Tracheal epithelial cell (primary cell): ENCODE measurements at places on chromosomes 3 and 15. TPM values are rescaled to one million over a fixed set of nuclear protein-coding genes. Genes with fewer than 3 reads are reported as not detected.

LMAN1L gene
- 0.21 TPM in 1 of 2 replicates, not detected in the other for total RNA-seq

MOBP gene
- not detected in 2 replicates for total RNA-seq

ABCC5 gene
- total RNA-seq: 14.7 and 18.3 TPM in 2 replicates

RETNLB gene
- not detected in 2 replicates for total RNA-seq

EIF4E3 gene
- 3.1 and 3.2 TPM in 2 replicates for total RNA-seq
